ENCODE measurements at places on chromosomes 16 and 17. TPM values are rescaled to one million over a fixed set of nuclear protein-coding genes. Genes with fewer than 3 reads are reported as not detected.

GRCh38 chr17:69870751-69871199 lies 204.2 kb upstream of the KCNJ16 start:
- peak; percentile 30 for DNase-seq

DNA sequence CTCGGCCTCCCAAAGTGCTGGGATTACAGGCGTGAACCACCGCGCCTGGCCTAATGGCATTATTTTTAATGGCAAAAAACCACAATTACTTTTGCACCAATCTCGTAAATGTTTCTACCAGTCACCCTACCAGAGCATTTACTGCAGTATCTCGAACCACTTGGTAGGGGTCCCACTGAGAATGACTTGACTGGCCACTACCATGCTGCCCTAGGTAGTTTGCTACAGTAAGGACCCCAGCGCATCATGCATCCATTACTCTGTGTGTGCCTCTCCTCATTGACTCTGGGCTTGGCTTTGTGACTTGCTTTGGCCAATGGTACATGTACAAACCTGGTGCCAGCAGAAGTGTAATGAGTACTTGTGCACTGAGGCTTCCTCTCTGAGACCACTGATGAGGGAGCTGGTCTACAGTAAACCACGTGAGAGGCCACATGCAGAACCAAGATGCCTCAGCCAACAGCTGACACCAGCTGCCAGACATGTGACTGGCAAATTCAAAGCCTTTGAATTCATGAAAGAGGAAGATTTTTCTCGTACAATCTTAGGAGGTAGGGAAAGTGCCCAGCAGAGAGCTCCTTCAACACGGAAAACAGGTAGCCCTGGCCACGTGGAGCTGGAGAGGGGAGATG lies 421.7 kb upstream of the C16orf82 start:
- DNase-seq = no peak

- DNase-seq = no peak
Measured at GRCh38 chr17:81018044-81018802, 16.7 kb upstream of the BAIAP2 start.

Gene TLCD2
- 1.4 TPM for polyA plus RNA-seq

- no peak for DNase-seq
Measured at GRCh38 chr17:17447264-17447663, 29.5 kb upstream of the MED9 start.

- no peak for DNase-seq
Measured at GRCh38 chr16:87835882-87836331, 33.4 kb downstream of the SLC7A5 start.

Gene P2RX5
- 16.8 TPM for polyA plus RNA-seq
